ENCODE measurements at places on chromosomes 11 and 22. TPM values are rescaled to one million over a fixed set of nuclear protein-coding genes. Genes with fewer than 3 reads are reported as not detected.
A peak's percentile ranks its signal among the peaks of the same experiment; 100 is the strongest.

GRCh38 chr11:70210051-70210501, 7.0 kb downstream of the FADD start:
- DNase-seq, result peak; percentile 65

- no peak for DNase-seq
Observed at GRCh38 chr22:42108848-42109247, 18.3 kb upstream of the NDUFA6 start.

DNA sequence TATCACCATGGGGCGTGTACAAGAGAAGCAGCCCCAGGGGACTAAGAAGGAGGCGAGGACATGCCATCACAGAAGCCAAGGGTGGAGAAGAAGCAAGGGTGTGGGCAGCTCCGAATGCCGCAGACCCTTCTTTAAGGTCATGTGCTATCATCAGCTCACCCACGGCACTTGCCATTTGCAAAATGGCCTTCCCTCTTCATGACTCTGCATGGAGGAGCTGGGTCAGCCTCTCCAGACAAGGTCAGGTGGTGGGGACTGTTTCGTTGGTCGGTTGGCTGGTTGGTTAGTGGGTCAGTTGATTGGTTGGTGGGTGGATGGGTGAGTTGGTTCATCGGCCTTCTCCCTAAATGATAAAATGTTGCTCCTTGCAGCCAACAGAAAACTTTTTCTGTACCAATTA, 622.5 kb downstream of the TBC1D22A start:
- no peak for DNase-seq

- no peak for DNase-seq
Observed at GRCh38 chr11:33743291-33743690, 7.1 kb upstream of the CD59 start.

DNA sequence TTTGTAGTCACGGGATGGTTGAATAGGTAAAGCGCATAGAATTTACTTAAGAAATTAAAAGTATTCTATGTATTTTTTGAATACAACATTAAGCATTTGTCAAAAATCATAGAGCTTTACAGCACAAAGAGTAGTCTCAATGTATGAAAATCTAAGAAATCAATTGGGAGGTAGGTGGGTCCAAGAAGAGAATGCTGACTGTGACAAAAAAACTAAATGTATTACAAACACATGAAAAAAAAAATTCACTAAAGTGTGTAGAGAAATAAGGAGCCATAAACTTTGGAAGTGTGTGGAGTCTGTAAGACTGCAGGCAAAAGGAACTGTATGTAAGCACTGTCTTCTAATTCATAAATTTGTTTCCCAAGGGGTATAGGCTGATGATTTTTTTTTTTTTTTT, 558.3 kb downstream of the JRKL start:
- no peak for DNase-seq

- peak; percentile 70 for DNase-seq
Observed at GRCh38 chr22:29470159-29470855, 9.7 kb upstream of the NEFH start.

GRCh38 chr11:105644839-105645573, 35.1 kb downstream of the GRIA4 start:
- no peak for DNase-seq

GRCh38 chr11:3942160-3942955, 86.9 kb downstream of the STIM1 start:
- DNase-seq, result no peak

- peak; percentile 29 for DNase-seq
Observed at GRCh38 chr11:63212742-63213141, 30.7 kb downstream of the SLC22A25 start.

GRCh38 chr11:123454060-123454651, 24.1 kb downstream of the GRAMD1B start:
- peak; percentile 67 for DNase-seq

- DNase-seq, result no peak
Observed at GRCh38 chr11:45463541-45463940, 177.4 kb upstream of the SYT13 start.

- DNase-seq, result no peak
Observed at GRCh38 chr22:49918911-49919881, 762 bp downstream of the CRELD2 start.

DNA sequence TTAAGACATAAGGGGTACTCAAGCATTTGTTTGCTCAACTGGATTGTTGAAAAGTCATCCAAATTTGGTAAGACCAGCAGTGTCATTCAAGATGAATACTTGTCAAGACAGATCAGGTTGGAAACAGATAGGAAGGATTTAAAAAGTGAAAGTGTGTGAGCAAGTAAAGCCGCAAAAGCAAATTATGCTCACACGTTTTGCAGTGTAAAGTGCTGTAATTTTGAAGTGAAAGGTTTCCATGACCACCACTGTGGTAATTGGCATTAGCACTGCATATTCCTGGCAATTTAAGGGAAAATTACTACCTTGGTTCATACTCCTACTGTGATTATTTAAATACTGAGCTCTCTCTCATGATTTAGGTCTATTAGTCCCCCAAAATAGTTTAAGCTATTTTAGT, 704.1 kb upstream of the CCDC179 start:
- no peak for DNase-seq

- no peak for DNase-seq
Observed at GRCh38 chr11:34359548-34359891, 1.7 kb upstream of the ABTB2 start.

DNA sequence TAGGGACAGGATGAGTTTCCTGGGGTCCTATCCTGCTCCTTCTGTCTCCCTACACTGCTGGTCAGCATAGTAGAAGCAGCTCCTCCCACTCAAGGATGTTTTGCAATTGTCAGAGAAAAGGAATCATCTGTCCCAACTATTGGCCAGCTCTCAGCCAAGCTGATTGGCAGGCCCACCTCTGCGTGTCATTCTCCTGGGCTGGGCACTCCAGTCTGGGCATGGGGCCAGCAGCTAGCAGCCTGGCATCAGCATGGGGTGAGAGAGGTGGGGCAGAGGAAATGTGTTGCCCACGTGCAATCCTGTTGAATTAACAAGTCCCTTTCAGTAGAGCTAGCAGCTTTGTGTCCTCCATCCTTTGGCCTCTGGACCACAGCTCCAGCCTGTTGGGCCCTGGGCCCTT, 14.1 kb downstream of the ANKK1 start:
- DNase-seq, result no peak

DNA sequence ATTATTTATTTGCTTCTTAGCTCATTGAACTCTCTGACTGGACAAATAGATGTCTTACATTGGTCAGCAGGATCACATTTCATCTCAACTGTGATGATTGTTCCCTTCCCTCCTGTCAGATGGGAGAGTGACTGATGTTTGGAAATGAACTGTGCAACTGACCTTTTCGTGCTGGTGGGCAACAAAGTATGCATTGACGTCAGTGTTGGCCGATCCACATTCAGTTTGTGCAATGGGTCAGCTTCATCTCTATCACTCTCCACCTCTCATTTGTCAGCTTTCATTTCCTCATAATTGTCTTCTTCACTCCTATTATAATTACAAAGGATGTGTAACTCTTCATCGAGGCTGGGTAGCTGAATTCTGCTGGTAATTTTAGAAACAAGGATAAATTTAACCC, 71.3 kb downstream of the PPP2R1B start:
- DNase-seq, result no peak

DNA sequence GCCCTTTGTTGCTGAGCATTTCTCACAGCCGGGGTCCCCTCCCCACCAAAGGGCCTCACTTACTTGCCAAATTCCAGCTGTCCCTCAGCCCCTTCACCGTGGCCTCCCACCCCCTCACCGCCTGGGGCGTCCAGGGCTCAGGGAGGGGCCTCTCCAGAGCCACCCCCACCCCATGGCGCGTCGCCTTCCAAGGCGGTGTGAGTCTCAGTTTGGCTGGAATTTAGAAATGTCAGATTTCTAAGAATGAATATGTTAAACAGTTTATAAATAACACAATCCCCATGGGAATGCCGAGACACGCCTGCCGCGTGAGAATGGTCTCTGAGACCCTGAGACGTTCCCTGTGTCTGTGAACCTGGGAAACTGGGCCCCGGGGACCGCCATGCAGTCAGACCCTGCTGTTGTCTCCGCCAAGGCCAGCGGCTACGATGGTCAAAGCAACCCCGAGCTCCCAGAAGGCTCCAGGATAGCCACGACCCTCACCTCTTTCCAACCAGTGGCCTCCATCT, 28.9 kb downstream of the CELSR1 start:
- DNase-seq, result no peak

- no peak for DNase-seq
Observed at GRCh38 chr11:2260491-2261364, 9.7 kb downstream of the ASCL2 start.

GRCh38 chr11:110337570-110338193, 41.3 kb upstream of the RDX start:
- DNase-seq, result peak; percentile 39

GRCh38 chr11:131279654-131280384, 90.6 kb upstream of the NTM start:
- no peak for DNase-seq

- no peak for DNase-seq
Observed at GRCh38 chr11:78787696-78788095, 213.0 kb upstream of the NARS2 start.

DNA sequence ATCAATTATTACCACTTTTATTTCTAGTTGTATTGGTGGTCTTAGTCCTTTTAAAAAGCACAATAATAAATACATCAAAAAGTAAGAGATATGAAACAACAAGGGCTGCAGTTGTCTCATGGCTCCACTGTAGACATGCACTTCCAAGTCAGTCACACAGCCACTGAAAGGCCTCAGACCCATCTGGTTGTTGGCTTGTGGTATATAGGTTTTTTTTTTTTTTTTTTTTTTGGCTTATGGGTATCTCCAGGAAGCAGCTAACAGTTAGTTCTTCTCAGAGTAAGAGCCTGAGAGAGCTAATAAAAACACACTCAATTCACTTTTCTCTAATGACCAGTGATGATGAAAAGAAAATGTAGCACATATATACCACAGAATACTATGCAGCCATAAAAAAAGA, 6.0 kb upstream of the OR52E6 start:
- no peak for DNase-seq

- DNase-seq, result no peak
Observed at GRCh38 chr22:22896601-22897000, 9.0 kb downstream of the IGLL5 start.

DNA sequence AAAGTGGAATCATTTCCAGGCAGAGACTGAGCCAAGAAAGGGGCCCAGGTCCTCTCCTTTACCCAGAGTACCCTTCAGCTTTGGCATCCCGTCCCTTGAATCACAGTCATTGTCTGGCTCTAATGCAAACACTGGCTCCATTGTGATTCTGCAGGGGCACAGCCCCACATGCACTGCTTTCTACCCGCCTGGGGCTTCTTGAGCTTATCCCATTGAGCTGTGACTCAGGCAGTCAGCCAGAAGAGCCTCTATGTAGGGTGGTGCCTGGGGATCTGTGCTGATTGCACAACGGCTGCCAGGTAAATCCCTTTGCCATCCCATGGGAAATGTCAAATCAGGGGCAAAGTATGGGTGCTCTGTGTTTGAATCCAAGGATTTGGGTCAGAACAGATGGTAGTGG, 88.9 kb downstream of the RASSF10 start:
- DNase-seq, result no peak

DNA sequence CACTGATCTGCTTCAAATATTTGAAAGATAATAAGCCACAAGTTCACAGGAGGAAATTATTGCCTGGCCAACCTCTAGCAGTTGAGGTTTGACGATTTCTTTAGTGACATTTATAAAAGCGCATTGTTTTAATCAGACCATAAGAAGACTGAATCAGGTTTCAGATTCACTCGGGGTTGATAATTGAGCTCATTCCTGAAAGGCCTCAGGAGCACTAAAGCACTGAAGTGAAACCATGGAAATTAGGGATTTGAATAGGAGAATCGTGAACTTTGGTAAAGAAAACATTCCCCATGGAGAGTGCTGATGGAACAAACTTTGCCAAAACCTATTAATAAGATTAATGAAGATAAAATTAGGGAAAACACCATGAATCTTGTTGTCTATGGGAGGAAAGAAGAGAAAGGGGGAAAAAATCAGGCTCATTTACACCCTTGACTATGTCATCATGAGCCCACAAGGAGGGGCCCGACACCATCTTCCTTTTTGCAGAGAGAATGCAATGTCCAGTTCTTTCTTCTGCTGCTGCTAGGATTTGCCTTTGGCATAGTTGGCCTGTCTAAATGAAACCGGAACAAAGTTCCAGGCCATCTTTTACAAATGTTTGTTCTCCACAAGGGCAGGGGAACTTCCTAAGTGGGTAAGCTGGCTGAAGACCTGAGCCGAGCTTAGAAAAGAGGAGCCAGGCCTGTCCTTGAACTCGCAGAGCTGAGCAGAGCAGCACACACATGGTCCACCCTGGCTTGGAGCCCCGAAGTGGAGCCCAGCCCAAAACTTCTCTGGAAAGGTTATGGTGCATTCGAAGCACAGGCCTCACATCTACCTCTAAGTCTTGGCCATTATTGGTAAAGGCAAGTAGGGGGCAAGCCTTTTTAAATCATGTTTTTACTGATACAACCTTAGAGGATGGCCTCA, 56.1 kb upstream of the EIF3M start:
- DNase-seq, result peak; percentile 39

DNA sequence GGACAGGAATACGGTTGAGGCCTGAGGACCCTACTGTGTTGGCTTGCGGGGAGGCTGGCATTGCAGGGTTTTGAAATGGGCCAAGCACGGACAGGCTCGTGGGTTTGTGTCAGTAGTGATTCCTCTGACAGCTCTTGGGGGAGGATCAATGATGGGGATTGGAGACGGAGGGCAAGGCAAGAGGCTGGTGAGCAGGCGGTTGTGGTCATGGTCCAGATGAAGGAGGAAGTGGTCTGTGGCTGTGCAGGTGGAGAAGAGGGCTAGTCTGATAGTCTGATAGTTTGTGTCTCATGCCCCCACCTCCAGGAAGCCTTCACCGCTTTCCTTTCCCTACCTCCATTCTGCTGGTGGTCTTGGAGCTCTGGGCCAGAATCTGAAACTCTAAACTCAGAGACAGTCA, 3.0 kb downstream of the MAFF start:
- DNase-seq, result no peak

GRCh38 chr11:1967641-1968225, 20.6 kb downstream of the MRPL23 start:
- no peak for DNase-seq

- no peak for DNase-seq
Observed at GRCh38 chr11:129804012-129804411, 11.6 kb upstream of the TMEM45B start.

- no peak for DNase-seq
Observed at GRCh38 chr11:11070976-11071375, 213.1 kb upstream of the ZBED5 start.

OAF gene
- 11.3 TPM for total RNA-seq

SCARF2 gene
- total RNA-seq, result 66.1 TPM

CRYBB3 gene
- total RNA-seq, result not detected

EPS8L2 gene
- 22.6 TPM for total RNA-seq

CNTN5 gene
- 52.6 TPM for total RNA-seq

OR10A2 gene
- total RNA-seq, result not detected

NFAM1 gene
- 2.1 TPM for total RNA-seq

RAB3IL1 gene
- 6.7 TPM for total RNA-seq

NAV2 gene
- 106 TPM for total RNA-seq

LYVE1 gene
- total RNA-seq, result not detected

F2 gene
- total RNA-seq, result 0.25 TPM

FAM227A gene
- 5.7 TPM for total RNA-seq

ACR gene
- 0.07 TPM for total RNA-seq

CD248 gene
- total RNA-seq, result 11.4 TPM

ELMOD1 gene
- total RNA-seq, result 0.09 TPM

TMEM132A gene
- 154 TPM for total RNA-seq

MTMR2 gene
- 14.9 TPM for total RNA-seq

CECR2 gene
- total RNA-seq, result 32.3 TPM
